ENCODE measurements at places on chromosomes 2 and 18.

DNA sequence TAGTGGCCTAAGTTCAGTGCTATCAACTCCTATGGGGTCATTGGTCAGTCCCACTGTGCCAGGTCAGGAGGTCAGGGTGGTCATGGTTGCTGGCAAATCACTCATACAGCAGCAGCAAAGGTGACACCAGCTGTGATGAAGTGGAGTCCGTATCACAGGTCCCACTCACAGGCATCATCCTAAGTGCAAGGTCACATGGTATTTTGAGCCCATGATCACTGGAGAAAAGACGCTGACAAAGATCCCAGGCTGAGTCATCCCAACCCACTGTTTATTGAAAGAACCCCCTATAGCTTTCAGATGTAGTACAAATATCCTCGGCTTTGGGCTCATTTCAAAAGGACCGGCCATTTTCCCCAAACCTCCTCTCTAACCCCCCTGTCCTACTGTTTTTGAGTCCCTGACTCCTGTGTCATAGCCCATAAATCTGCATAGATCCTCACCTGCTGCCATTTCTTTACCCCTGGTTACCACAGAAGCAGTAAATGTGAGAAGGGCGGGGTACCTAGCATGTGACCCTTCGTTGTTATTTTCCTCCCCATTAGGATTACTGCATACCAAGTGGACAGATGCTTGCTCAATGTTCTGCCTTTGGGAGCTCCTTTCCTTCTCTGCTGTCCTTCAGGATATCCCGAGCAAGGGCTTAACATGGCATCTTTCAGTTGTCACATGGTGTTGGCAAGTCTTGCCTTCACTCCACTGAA is 107.7 kb downstream of the COL6A3 start:
- no peak for DNase-seq

GRCh38 chr2:72576861-72577260 is 249.0 kb downstream of the EXOC6B start:
- DNase-seq, result no peak

GRCh38 chr18:52236131-52236530 is 103.9 kb upstream of the DCC start:
- DNase-seq, result no peak

- DNase-seq, result no peak
Measured at GRCh38 chr2:9895669-9896590, 52.7 kb downstream of the TAF1B start.

- no peak for DNase-seq
Measured at GRCh38 chr2:121884078-121884477, 128.6 kb downstream of the TSN start.

DNA sequence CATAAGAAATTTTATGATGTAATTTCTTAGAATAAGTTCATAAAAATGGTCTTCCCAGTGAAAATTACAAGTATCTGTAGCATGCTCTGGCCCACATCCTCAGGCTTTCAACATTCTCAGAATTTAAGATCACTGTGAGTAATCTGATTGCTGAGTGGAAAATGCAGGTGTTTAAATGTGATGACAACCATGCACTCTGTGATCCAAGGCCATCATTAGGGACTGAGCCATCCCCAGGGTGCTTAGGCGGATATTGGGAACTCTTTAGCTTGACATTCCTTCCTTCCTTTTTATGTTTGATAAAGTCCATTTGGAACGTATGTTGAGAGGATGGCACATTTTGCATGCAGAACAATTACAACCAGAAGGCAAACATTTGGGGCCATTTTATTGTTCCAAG is 95.5 kb downstream of the ARL4C start:
- no peak for DNase-seq

GRCh38 chr18:23068570-23069310 is 66.5 kb upstream of the CABLES1 start:
- no peak for DNase-seq

GRCh38 chr2:125634662-125635061 is 1021.3 kb upstream of the GYPC start:
- no peak for DNase-seq

- DNase-seq, result peak; percentile 25
Measured at GRCh38 chr18:77650799-77651385, 401.2 kb downstream of the GALR1 start.

- no peak for DNase-seq
Measured at GRCh38 chr2:109057686-109058085, 68.7 kb upstream of the EDAR start.

- no peak for DNase-seq
Measured at GRCh38 chr2:123073371-123073770, 951.7 kb upstream of the CNTNAP5 start.

- no peak for DNase-seq
Measured at GRCh38 chr18:48376406-48376805, 32.8 kb downstream of the ZBTB7C start.

GRCh38 chr18:57843386-57843785 is 40.3 kb upstream of the ATP8B1 start:
- DNase-seq, result no peak

- DNase-seq, result no peak
Measured at GRCh38 chr18:6441200-6441599, 26.5 kb upstream of the L3MBTL4 start.

DNA sequence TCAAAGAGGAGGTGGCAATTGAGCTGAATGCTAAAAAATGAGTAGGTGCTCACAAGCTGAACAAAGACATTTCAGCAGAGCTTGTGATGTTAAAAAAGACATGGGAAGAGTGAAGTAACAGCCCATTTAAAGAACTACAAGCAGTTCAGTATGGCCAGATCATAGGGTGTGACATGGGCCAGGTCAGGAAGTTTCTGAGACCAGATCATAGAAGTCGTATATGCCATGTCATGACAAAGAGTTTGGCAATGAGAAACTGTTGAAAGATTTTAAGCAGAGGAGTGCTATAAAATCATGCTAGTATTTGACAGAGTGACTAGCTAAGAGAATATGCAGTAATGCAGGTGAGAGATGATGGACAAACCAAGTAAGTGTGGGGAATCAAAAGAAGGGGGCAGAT is 7.3 kb upstream of the PELI1 start:
- DNase-seq, result no peak

GRCh38 chr18:58186258-58186948 is 142.4 kb downstream of the NEDD4L start:
- DNase-seq, result no peak

- DNase-seq, result no peak
Measured at GRCh38 chr2:186695081-186695756, 1.4 kb downstream of the FAM171B start.

DNA sequence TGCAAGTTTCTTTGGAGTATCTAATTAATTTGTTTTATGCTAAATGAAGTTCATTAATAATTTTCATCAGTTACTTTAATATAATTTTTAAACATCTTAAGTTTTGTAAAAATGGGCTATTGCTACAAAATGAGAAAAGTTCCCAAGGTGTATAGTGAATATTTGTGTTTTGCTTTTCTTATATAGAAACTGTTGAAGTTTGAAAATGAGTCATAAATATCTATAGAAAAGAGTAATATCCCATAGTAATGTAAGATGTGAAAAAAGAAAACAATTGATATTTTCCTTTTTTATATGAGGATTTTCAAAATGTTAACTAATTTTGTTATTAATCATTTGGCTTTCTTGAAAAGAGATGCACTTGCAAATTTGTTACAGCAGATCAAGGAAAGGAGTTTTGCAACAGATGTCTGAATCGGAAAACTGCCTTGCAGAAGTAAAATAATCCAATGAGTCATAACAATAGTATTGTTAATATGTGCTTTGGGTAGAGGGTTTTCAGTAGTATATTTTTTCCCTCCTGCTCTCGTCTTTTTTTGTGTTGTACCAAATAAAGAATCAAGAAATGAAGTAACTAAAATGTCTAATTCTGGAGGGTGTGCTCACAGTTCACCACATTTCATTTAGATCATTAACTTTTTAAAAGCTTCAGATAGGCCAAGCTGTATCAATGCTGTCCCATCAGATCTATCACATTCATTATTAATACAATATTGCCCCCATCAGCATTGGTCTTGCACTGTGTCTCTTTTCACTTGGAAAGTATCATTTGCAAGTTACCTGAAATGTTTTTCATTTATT is 15.5 kb downstream of the DUSP19 start:
- DNase-seq, result no peak

DNA sequence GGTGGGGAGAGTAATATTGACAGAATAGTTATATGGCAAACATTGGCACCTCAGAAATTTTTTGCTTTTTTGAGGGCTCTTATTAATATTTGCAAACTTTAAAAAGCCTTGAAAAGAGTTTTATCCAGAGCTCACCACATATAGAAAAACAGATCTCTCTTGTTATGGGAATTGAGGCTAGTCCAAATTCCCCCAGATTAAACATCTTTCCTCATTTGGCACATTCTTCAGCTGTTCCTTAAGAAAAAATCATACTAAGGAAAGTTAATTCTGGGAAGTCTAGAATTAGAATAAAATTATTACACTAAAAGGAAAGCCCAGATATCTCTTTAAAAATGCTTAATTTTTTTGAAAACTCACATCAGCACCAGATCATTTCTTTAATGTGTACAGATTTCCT is 5.6 kb downstream of the TFPI start:
- no peak for DNase-seq

- DNase-seq, result no peak
Measured at GRCh38 chr2:98160554-98160953, 73.6 kb downstream of the VWA3B start.

- no peak for DNase-seq
Measured at GRCh38 chr2:197057959-197058358, 131.5 kb upstream of the PGAP1 start.

DNA sequence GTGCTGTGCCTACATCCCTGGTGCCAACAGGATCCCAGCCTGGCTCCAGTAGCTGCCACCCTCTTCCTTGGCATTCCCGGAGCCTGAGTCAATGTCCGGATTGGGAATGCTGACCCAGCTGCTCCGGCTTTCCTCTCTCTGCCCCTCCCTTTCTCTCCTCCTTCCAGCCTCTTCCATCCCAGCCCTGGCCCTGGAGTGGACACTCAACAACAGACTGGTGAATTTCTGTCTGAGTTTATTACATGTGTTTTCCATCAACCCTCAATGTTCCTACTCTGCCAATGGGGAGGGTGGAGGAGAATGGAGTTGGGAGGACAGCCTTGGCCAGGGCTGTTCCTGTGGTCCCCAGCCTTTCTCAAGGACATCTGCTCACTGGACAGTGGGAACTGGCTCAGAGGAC is 917 bp upstream of the PRKAG3 start:
- DNase-seq, result no peak

DNA sequence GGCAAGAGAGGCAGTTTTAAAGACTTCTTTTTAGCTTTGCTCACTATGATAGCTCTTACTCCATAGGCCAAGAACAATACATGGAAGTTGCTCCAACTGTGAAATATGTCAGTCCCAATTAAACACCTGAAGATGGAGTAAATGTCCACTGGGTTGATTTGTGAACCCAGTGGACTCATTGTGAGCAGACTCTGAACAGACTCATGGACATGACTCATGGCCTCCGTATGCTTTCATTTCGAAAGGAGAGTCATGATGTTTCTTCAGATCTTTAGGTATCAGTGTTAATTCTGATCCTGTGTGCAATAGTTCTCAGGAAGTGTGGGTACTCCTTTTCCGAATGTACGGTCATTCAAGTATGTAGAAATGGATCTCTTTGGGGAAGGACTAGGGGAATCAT is 5.4 kb upstream of the CWC22 start:
- no peak for DNase-seq

DNA sequence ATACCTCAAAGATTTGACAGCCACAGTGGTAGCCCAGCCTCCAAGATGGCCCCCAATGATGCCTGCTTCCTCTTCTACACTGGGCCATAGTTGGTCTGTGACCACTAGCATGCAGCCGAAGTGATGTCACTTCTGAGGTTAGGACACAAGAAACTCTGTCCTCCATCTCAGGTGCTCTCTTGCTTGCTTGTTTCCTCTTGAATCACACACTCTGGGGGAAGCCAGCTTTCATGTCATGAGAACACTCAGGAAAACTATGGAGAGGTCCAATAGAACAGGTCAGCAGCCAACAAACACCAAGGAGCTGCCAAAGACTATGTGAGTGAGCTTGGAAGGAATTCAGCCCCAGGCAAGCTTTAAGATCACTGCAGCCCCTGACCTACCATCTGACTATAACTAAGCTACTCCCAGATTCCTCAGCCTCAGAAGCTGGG is 3.3 kb upstream of the ADAM17 start:
- DNase-seq, result no peak
